Stimulated activated CD8-positive, alpha-beta memory T cell treated with anti-CD3 and anti-CD28 coated beads, Interleukin-2, amount 100 ng/mL, for 1 hour (primary cell): ENCODE measurements at places on chromosomes 5 and 9.

DNA sequence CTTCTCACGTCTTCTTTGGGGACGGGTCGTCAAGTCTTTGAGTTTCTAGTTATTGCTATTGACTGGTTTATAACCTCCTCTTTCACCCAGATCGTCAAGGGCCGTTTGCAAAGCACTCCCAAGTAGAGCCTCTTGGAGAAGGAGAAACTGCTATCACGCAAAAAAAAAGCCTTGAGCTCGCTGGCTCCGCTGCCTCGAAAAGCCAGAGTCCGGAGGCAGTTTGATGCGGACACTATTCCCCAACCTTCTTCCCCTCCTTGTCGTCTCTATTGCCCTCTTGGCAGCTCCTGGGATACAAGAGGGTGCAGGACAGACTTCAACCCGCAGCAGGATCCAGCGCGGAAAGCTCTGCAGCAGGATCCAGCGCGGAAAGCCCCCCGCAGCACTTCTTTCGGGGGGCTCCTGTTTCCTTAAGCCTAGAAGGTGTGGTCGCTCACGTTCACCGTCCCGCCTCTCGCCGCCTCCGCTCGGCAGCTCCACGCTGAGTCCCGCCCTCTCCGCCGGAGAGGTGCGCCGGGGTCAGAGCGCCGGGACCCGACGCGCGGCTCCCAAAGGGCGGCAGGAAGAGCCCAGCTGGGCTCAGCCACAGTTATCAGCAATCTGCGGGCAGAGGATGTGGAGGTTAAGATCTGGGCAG, at the start of gene PCDHAC1:
Gene PCDHAC1 (plus strand): TSS at position 494 of the 637 bp plus-strand sequence. CDS start 594 bp downstream, outside the sequence.
- no peak for DNase-seq

DNA sequence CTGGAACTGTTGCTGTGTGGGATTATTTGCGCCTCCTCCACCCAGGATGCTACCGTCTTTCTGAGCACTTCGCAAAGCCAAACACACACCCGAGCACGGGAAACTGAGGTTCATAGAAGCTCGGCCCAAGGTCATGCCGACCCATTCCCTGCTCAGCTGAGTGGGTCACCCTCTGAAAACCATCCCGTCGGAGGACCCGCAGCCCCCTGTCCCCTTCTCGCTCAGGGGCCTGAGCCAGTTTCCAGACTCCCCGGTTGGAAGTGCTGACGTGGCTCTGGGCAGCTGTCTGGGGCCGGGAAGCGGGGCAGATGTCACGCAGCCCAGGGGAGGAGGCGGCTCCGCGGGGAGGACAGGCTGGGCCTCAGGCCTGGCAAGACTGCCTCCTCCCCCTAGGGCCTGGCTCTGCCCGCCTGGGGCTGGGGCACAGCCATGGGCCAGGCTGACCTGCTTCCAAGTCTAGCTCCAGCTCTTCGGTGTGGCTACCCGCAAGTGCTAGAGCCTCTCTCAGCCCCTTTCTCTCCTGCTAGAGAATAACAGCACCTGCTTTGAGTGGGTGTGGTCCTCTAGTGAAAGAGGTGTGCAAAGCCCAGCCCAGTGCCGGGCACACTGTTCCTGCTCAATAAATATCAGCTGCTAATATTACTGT, 9.9 kb upstream of the CXXC5 start:
- no peak for DNase-seq

DNA sequence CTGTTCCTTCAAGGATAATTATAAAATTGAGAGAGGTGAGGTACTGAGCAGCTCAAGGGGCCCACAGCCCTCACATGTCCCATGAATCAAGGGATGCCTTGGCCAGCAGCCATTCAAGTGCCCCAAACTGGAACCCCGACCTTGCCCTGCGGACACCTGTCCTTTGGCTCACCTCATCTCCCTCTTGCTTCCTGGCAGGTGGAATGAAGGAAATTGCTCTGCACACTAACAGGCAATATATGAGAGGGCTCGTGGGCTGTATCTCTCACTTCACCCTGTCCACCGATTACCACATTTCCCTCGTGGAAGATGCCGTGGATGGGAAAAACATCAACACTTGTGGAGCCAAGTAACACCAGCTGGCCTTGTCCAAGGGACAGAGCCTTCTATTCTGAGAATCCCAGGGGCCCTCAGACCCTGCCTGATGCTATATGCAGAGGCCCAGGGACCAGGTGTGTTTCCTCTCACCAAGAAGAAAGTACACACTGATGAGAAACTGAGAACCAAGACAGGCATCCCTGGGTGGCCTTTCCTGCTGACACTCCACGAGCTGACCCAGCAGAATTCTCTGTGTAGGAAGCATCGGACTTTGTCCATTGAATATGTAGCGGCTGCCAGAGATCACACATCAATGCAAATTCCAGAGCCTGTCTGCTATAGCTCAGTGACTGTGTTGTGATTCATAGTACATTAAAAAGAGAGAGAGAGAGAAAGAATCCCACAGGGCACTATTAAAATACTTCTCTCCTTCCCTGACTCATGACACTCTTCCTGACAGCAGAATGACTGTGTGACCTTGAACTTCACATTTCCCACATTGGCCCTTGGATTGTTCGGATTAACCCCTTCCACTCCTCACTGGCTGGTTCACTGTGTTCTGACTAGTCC, 92.6 kb downstream of the LIFR start:
- no peak for DNase-seq

DNA sequence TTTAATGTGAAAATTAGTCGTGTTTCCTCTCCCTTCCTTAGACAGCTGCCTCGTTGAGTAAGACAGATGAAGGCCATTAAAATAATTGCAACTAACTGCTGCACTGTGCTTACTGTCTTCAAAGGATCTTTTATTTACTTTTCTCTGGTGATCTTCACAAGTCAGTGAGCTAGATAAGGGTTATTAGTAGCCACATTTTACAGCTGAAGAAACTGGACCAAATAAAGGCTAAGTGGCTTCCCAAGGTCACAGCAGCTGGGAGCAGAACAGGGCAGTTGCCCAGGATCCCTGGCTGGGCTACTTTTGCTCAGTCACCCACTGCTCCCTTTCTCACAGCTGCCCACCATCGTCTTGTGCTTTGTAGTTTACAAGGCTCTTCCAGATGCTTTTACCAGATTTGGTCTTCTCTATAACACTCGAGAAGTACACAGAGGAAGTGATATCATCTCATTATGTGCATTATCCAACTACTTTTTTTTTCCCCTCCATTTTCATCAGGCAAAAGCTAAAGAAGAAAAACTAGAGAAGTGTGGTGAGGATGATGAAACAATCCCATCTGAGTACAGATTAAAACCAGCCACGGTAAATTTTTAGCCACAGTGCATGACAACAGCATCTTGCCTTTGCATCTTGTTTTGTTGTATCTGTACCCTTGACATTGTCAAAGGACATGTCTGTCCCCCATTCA, 61.8 kb downstream of the ERAP1 start:
- no peak for DNase-seq

GRCh38 chr5:18675041-18675440, 1040.8 kb downstream of the TAF11L14 start:
- no peak for DNase-seq

DNA sequence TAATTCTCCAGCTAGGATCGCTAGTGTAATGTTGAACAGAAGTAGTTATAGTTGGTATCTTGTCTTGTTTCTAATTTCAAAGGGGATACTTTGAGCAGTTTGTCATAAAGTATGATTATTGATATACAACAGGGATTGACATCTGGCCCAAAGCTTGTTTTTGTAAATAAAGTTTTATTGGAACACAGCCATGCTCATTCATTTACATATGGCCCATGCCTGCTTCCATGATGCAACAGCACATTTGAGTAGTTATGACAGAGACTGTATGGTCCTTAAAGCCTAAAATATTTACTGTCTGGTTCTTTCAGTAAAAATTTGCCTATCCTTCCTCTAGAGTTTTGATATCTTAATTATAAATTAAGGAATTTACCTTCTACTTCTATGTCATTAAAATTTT, 69.8 kb downstream of the RPS6 start:
- DNase-seq: no peak

GRCh38 chr5:177507165-177507564, 2.5 kb downstream of the DOK3 start:
- DNase-seq: no peak

- no peak for DNase-seq
Measured at GRCh38 chr5:36607114-36607571, 737 bp downstream of the SLC1A3 start.

DNA sequence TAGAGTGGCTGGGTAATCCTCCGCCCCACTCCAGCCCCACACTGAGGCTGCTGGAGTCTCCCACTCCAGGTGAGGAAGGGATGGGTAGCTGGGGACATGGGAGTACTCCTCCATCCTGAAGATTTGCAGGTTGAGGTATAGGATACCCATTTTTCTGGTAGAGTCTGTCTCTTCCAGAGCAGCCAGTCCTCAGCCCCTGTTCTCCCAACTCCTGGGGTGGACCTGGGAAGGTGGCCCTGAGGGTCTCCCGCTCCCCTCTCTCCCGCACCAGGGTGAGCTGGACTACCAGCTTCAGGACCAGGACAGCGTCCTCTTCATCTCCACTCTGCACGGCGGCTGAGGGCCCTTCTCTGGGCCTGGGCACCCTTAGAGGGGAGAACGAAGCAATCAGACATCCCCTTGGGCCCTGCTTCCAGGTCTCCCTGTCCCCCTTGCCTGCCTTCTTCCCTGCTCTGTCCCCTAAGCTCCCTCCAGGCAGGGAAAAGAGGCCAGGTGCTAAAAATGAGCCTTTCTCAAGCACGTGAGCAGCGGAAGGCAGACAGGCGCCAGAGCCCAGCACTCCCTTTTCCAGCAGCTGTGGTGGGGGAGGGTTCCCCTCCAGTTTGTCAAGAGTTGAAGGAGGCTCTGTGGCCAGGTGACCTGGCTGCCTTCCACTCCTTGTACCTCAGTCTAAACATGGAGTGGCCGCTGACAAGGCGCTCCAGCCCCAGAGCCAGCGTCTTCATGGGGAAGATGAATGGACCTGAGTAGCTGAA, 18.4 kb downstream of the URM1 start:
- no peak for DNase-seq

GRCh38 chr9:127890053-127890452, 9.3 kb downstream of the ST6GALNAC6 start:
- DNase-seq: no peak

GRCh38 chr5:145683431-145683830, 151.7 kb downstream of the PRELID2 start:
- DNase-seq: no peak

GRCh38 chr5:15807871-15808270, 307.9 kb downstream of the FBXL7 start:
- DNase-seq: no peak

DNA sequence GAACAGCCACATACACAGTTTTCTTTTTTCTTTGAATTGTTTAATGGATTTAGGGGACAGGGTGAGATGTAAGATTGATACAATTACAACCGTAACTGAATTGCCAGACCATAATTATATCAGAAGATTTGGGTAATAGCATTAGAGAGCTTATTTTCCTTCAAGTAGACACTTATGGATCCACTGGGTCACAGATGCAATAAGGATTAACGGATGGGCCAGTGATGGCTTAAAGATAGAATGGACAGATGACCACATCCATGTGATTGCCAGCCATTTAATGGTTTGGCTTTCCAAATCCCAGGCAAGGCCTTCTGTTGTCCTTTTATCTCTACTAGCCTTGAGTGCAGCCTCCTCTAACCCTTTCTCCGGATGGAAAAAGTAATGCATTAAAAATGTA, 94.7 kb upstream of the NUDT12 start:
- DNase-seq: no peak

- DNase-seq: no peak
Measured at GRCh38 chr9:96619124-96619465, 548 bp downstream of the CDC14B start.

DNA sequence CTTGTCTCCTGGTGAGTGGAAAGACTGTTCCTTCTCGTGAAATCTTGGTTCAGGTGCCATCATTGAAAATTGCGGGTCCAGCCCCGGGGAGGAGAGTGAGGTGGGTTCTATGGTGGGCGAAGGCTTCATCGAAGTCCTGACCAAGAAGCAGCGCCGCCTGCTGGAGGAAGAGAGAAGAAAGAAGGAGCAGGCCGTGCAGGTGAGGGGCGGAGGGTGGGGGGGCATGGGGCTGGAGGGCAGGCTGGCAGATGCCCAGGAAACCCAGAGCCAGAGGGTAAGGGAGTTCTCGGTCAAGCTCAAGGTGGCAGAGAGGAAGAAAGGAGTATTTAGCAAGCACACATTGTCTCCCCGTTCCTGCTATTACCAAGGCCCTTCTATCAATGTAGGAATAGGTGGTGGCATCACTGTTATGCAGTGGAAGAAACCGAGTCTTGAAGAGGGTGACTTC, 24.3 kb upstream of the POMT1 start:
- peak; percentile 35 for DNase-seq

- no peak for DNase-seq
Measured at GRCh38 chr5:79505138-79505537, 8.8 kb downstream of the HOMER1 start.

DNA sequence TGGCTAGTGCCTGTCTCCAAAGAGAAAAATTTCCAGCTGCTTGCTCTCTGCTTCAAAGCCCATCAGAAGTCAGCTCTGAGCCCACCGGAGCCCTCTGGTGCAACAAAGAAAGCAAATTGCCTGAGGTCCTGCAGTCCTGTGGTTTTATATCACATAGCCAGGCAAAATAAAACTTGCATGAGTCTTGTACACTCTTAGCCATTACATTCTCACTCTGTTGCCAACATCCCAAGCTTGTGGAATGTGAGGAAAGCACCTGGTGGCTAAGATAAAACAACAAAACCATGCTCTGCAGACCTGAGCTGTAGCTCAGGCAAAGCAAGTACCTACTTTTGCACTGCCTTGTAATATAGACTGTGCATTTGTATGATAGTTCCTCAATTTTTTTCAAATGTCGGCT, 133.7 kb downstream of the GPBP1 start:
- no peak for DNase-seq

DNA sequence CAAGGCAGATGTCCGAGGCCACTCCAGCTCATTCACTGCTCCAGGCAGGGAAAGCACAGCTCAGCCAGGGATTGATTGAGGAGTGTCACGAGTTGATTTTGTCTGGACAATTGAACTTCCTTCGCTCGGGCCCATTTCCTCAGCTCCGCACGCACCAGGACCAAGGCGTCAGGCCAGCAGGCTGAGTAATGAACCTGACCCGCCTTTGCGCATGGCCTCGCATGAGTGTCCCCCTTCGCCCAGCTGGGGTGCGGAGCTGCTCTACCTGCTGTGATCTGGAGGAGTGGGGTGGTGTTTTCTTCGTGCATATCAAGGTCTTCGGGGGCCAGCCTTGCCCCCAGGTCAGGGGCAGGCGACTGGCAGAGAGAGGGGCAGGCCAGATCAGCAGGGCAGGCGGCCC, 44.0 kb downstream of the VAV2 start:
- DNase-seq: no peak

- DNase-seq: no peak
Measured at GRCh38 chr5:111537141-111538024, 25.0 kb upstream of the STARD4 start.

DNA sequence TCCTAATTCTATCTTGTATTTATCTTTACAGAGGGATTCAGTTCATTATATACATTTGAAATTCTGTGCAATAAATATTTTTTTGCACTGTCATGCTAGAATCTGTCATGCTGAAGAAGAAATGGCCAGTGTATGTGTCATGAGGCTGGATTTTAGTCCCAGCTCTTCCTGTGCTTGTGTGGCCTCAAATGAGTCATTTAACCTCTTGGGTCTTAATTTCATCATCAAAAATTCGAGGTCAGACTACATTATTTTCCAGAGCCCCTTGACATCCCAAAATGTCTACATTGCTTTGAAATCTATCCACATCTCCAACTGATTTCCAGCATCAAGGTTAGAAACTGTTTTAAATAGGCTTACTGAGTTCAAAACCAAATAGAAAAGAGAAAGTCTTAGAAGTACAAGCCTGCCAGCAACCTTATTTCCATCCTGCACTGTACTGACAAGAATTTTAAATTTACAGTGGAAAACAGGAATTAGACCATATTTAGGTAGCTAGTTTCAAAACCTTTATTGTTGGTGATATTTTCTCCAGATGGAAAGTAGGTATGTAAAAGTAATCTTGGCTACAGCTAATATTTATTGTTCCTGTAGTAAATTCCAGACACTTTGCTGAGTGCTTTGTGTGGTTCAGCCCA, 96.7 kb upstream of the MAMDC2 start:
- no peak for DNase-seq
